CD8-positive, alpha-beta memory T cell (primary cell): ENCODE measurements at places on chromosomes 4 and X.

- no peak for DNase-seq
These were observed 46.0 kb downstream of the USP38 start for GRCh38 chr4:143230683-143231082.

DNA sequence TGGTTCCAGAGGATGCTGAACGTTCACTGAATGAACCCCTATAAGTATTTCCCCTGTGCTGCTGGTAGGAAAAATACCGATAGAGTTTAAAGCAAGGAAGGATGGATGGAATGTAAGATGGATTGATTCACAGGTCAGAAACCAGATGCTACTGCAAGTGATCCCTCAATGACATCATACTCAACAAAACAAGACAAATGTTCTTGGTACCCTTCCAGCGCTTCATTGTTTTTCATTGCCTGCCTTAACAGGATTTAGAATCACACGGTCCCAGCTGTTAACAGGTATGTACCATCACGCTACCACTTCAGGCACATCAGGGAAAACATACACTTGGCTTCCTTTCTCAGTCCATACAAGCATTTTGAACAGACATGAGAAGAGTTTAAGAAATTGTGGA lies 118.1 kb upstream of the TLR3 start:
- DNase-seq, result no peak

DNA sequence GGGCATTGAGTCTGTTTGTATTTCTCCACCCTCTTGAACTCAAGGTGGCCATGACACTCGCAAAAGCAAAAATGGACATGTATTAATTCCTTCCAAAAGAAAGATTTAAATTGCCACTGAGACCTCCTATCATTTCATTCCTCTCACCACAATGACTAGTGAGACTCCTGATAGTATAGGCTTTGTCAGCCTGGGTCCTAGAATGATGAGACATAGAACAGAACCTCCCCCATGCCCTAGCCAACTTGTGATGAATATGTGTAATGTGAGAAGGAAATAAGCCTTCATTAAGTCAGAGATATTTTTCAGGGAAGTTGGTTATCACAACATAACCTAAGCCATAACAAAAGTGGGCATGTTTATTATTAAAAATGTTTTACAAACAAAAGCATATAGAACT lies 62.5 kb downstream of the ASB9 start:
- DNase-seq, result no peak

DNA sequence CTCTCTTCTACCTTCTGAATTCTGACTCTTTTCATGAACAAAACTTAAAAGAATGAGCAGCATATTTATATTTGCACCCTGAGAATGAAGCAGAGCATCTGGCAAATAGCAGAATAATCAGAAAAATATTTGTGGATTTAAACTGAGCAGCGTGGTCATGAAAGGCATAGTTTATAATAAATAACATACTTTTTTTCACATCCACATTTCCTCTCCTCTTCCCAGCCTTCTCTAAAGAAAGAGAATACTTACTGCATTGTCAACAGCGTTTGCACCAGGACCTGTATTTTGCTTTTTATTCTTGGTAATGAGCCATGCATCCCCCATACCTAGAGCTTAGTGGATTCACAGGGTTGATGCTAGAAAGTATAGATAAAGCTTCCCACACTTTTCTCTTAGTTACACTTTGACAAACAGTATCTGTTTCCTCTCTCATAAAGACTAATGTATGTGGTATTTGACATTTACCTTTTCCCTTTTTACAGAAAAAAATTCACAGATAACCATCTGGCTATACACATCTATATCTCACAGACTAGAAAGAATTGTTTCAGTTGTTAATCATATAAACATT lies 131.5 kb downstream of the PRSS12 start:
- DNase-seq, result no peak

DNA sequence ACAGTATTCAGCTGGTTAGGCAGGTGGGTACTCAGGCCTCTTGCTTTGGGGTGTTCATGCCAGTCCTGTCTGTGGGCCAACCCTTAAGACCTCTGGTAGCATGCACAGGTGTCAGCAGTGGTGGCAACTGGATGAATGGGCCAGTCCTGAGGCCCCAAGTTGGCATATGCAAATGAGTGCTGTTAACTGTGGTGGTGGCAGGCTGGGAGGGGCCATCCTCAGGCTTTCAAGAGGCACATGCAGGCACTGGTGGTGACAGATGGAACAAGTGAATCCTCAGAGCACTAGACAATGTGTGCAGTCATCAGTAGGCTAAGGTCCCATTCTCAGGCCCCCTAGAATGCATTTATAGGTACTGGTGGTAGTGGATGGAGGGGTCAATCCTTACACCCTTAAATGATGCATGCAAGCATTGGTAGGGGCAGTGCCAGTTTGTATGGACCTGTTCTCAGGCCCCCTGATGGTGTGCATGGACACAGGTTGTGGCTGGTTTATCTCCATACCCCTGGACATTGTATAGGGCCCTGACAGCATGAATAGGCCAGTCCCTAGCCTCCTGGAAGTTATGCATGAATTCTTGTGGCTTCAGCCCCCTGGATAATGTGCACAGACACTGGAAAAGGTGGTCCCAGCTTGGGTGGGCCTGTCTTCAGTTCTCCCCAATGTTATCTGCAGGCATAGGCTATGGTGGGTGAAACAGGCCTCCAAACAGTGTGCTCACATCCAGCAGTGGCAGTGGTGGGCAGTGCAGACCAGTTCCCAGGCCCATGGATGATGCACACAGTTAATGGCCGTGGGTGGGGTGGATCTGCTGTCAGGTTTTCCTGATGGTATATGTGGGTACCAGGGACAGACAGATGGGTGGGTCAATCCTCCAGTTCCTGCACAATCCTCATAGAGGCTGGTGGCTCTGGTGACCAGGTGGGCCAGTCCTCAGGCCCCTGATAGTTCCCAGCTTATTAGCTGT lies 24.7 kb downstream of the TECRL start:
- DNase-seq, result no peak

DNA sequence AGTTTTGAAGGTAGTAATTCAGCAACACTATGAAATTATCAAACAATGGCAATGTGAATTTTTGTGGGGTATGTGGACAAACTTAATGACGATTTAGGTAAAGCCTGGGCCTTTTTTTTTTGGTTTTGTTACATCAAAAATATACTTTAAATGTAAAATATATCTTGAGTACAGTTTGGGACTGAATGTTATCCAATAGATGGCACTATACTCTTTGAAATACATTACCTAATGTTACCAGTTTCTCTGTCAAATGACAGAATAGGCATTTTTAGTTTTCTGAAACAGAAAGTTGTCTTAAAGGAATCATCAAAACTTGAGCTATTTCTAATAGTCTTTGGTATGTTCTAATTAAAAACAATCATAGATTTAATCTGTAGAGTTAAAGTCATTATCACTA lies 1651.9 kb downstream of the C4orf33 start:
- no peak for DNase-seq

DNA sequence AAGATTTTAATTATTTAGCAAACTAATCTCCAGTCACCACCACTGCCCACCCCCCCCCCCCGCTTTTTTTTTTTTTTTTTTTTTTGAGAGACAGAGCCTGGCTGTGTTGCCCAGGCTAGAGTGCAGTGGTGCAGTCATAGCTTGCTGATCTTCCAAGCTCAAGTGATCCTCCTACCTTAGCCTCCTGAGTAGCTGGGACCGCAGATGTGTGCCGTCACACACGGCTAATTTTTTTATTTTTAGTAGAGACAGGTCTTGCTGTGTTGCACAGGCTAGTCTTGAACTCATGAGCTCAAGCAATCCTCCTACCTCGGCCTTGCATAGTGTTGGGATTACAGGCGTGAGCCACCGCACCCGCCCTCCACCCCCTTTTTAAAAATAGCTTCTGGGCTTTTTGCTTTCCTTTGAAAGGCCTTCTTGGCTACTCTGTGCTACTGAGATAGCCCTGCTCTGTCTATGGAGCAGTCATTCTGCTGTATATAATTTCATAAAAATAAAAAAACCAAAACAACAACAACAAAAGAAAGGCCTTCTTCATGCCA lies 18.7 kb downstream of the TXLNG start:
- DNase-seq, result no peak

DNA sequence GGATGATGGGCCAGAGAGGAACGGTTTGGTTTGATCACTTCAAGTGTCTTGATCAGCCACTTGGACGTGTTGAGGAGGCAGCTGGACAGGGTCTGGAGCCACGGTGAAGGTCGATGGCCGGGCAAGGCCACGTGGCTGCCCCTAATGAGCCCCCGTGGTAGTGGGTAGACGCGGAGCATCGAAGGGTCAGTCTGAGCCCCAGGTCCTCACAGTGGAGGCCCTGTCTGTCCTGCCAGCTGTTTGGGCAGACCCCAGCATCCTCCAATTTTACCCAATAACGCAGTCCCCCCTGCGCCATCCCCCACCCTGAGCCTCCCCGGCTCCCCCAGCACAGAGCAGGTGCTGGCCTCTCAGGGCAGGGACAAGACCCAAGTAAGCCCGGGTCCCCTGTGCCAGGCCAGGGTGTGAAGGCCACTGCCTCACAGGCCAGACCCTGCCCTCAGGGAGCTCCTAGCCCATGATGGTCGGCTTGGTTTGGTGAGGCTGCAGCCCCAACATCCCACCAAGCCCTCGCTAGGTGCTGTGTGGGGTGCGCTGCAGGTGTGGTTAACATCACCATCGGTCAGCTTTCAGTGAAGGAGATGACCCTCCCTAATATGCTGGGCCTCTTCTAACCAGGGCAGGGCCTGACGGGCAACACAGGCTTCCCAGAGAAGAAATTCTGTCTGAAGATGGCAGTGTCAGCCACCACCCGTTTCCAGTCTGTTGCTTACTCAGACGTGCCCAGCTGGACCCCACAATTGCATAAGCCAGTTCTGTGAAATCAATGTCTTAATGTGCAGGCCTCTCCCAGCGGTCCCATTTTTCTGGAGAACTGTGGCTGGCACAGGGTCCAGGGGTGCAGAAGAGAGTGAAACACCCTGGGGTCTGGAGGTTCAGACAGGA lies 40.5 kb upstream of the NKX1-1 start:
- no peak for DNase-seq

DNA sequence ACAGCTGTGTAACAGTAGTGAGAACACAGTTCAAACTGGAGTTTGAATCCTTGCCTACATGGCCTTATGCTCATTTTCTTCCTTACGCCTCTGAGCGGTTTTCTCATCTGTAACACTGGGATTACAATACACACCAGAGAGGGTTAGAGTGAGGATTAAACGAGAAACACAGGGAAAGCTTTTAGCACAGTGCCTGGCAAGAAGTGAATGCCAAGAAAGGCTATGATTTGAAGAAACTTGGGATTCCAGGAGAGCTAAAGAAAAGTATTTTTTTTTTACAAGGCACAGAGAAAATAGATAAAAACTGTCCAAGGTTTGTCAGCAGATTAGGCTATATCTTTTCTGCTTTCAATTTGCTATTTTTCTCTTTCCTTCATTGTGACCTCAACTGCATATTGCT lies 246.4 kb downstream of the FBXW7 start:
- DNase-seq, result no peak

- no peak for DNase-seq
These were observed 313.2 kb upstream of the DKK2 start for GRCh38 chr4:107349266-107349665.

- DNase-seq, result no peak
These were observed 31.4 kb downstream of the PPP1R2C start for GRCh38 chrX:42746606-42747005.

DNA sequence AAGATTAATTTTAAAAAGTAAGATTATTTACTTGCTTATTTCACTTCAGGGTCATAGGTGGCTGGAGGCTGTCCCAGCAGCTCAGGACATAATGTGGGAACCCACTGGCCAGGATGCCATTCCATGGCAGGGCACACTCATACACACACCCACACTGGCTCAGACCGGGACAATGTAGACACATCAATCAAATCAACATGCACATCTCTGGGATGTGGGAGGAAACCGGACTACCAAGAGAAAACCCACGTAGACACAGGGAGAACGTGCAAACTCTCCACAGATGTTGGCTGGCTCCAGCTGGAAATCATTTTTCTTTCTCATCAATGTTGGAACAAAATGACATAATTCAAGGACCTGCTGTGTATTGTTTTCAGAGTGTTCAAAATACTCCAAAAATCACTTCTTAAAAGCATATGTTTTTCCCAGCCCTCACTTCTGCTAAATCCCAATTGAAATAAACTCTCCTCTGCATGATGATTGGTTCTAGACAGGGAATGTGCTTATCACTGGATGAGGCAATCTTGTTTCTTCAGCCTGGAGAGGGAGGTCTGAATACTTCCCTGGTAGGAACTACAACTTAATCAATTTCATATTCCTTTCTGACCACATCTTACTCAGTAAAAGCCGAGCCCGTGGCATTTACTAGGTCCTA lies 18.6 kb upstream of the CPE start:
- no peak for DNase-seq

DNA sequence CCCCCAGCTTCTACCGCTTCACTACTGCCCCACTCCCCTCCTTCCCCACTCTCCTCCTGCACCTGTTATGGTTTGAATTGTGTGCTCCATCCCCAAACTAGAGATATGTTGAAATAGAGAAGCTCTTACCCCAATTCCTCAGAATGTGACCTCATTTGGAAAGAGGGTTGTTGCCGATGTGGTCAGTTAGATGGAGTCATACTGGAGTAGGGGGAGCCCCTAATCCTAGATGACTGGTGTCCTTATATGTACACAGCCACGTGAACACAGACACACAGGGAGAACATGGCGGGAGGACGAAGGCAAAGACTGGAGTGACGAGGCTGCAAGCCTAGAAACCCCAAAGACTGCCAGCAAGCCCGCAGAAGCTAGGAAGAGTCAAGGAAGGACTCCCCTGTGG lies 84.3 kb downstream of the FHDC1 start:
- no peak for DNase-seq

DNA sequence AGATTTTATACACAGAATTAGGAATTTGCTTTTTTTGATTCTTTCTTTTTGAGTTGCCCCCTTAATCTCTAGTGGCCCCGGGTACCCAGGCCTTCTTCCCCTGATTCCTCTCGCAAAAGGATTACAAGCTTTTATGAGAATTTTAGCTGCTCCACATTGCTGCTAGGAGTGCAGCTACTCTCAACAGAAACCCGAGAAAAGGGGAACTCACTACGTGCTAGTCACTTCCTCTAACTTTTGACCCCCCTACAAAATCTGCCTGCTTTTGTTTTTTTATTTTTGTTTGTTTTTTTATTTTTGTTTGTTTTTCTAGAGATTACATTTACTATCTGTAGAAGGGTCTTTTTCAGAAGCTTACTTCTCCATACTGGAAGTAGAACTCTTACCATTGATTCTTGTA lies 64.1 kb downstream of the ZNF81 start:
- DNase-seq, result no peak

DNA sequence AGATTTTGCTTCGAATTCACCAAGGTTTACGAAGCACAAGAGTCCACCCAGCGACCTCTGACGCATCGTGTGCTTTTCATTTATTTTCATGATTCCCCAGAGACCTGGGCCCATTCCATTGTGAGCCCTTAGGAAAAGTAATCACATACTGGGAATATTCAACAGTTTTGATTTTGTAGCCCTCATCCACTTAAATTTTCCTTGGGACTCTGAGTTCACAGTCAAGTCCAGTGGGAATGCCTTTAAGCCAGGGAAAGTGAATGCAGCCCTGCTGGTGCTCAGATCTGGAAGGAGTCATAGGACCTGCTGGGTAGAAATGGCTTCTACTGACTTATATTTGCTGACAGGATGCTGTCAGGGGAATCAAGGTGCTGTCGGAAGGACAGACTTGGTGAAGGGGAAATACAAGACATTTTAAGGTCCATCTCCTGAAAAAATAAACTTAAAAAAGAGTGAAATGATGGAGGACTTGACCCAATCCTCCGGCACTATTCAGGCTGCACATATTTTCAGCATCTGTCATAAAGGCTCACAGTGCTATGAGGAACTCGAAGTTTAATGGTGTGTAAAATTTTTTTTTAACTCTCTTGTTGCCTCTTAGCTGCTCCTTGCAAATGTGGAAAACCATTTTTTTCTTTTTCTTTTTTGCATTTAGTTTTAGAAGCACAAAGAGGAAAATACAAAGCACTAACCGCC lies 204.9 kb downstream of the MID1 start:
- no peak for DNase-seq
